ENCODE measurements at places on chromosomes 7 and 10.
A peak's percentile ranks its signal among the peaks of the same experiment; 100 is the strongest.

DNA sequence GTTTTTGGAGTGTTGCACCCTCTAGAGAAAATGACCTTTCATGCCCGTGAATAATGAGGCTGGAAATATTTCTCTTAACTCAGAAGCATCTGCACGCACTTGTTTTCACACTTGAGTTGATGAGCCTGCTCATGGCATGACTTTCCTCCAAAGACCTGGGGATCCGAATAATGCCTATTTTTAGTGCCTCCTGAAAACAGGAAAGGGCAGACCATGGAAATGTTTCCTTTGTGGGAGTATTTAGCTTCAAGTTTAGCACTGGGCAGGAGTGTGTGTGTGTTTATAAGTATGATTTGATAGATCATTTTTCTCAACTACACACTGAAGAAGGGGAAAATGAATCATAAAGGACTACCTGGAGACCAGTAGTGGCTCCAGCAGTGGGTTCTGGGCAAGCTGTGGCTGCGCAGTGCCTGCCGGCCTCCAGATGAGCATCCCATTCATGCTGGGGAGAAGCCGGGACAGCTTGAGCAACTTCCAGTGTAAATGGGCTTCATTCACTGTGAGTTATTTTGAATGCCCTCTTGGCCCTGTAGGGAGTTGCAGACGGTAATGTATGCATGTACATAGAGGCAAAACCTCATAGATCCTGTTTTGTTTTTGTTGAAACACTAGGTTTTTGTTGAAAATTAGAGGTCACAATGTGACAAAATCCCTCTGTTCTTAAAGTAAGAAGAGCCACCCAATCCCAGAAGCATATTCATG, 117.8 kb upstream of the INSYN2A start:
- DNase-seq, result no peak

- DNase-seq, result peak; percentile 72
Measured at GRCh38 chr10:3691482-3691881, 93.5 kb downstream of the KLF6 start.

DNA sequence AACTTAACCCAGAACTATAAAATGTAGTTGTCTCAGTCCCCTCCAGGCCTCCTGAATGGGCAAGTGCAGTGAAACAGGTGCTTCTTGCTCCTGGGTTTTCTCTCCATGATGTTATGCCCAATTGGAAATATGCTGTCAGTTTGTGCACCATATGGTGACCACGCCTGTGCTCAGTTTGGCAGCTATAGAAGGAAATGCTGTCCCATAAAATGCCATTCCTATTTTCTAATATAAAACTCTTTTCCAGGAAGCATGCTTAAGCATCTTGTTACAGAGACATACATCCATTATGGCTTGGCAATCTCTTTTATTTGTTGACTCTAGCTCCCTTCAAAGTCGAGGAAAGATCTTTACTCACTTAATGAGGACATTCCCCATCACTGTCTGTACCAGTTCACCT, 45.2 kb downstream of the FGFBP3 start:
- no peak for DNase-seq

- no peak for DNase-seq
Measured at GRCh38 chr10:34769899-34770298, 45.2 kb downstream of the PARD3 start.

DNA sequence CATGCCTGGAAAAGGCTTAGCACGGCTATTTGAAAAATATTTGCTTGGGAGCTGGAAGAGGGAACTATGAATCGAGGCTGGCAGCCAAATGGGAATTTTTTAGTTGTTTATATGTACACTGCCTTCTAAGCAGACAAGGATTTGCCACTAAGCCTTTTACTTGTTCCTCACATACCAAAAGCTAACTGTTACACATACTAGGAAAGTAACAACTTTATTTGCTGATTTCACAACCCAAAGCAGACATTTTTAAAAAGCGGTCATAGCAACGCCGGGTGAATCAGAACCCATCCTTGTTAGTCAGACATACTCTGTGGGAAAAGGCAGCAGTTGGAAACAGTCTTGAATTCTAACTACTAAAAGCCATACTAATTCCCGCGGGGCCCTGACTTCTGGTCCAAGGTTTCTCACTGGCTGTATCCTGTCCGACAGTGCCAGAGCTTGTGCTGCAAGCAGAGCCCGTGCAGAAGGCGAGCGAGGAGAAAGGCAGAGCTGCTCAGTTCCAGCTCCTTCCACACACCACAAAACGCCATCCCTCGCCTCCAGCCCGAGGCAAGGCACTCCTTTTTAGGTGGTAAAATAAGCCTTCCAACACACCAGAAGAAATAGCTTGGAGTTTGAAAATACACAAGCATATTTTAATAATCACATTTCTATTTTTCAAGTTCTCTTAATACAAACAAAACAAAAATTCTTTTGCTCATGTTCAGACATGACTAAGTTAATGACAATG, 89.2 kb downstream of the RNF216 start:
- peak; percentile 83 for DNase-seq

- no peak for DNase-seq
Measured at GRCh38 chr10:112336556-112337201, 37.2 kb upstream of the ACSL5 start.

DNA sequence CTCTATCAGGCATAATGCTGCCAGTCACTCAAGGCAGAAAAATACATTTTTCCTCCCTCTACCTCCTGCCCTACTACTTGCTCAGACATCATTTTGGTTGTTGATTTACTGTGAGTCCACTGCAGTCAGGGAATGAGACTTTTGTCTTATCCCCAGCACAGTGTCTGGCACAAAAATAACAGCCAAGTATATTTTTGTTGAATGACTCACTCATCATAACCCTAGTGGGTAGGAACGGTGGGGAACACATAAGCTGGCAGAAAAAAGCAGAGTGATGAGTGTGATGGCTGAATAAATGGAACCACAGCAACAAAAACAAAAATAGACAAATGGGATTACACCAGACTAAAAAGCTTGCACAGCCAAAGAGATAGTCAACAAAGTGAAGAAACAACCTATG, 65.8 kb upstream of the LAMB4 start:
- no peak for DNase-seq

GRCh38 chr10:57053530-57053929, 692.5 kb upstream of the ZWINT start:
- no peak for DNase-seq

DNA sequence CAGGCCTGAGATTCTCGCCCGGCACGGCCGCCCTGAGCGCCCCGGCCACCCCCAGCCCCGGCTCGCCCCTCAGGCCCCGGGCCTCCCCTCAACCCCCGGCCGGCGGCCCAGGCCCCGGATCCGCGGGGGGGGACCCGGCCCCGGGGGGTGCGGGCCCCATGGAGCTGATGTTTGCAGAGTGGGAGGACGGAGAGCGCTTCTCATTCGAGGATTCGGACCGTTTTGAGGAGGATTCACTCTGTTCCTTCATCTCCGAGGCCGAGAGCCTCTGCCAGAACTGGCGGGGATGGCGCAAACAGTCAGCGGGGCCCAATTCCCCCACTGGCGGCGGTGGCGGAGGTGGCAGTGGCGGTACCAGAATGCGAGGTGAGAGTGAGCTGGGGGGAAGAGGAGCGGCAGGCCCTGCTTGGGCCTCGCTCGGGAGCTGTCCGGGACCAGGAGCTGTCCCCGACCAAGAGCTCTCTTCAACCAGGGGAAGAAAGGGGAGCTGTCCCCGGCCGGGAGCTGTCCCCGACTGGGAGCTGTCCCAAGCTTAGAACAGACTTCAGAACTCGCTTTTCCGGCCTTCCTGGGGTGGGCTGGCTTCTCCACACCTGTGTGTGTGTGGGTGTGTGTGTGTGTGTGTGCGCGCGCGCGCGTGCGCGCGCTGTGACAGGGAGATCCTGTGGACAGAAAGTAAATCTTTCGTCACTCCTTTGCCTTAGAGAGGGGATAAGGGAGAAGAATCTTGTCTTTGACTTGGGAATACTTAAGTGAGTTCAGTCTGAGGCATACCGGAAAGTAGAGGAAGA, 510 bp downstream of the ZSWIM8 start:
- DNase-seq, result peak; percentile 88

- DNase-seq, result no peak
Measured at GRCh38 chr10:95266674-95267095, 24.1 kb downstream of the PDLIM1 start.

DNA sequence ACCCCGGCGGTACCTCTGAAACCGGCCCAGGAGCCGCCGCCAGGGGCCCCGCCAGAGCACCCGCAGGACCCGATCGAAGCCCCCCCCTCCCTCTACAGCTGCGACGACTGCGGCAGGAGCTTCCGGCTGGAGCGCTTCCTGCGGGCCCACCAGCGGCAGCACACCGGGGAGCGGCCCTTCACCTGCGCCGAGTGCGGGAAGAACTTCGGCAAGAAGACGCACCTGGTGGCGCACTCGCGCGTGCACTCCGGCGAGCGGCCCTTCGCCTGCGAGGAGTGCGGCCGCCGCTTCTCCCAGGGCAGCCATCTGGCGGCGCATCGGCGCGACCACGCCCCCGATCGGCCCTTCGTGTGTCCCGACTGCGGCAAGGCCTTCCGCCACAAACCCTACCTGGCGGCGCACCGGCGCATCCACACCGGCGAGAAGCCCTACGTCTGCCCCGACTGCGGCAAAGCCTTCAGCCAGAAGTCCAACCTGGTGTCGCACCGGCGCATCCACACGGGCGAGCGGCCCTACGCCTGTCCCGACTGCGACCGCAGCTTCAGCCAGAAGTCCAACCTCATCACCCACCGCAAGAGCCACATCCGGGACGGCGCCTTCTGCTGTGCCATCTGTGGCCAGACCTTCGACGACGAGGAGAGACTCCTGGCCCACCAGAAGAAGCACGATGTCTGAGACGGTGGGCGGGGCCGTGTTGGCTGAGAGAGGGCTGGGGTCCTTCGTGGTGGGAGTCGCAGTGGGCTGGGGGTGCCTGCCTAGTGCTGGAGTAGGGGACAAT, 3.8 kb downstream of the REPIN1 start:
- no peak for DNase-seq

DNA sequence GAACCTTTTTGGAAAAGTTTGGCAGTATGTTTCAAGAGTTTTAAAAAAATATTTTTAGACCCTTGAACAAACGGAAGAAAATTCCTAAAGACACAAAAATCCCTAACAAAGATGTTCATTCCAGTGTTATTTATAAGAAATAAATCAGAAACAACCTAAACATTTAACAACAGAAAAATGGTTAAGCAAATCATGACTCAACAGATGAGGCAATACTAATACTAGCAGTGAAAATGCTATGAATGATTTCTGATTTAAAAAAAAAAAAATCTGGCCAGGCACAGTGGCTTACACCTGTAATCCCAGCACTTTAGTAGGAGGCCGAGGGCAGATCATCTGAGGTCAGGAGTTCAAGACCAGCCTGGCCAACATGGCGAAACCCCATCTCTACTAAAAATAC, 61.0 kb downstream of the ARHGAP12 start:
- DNase-seq, result no peak

DNA sequence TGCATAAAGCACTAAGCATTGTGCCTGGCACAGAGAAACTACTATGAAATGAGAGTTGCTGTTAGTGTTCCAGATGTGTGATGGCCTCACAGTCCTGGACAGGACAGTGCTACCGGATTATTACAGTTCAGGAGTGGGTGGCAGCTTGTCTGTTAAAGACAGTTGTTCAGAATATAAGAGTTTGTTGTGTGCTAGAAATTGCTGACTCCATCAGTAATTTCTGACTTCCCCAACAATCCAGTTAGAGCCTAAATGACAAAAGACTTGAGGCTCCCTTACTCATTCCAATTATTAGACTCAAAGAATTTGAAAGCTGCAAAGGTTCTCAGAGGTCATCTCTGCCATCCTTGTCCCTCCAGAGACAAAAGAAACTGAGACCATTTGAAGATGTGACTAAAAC, 34.3 kb upstream of the DNAJB12 start:
- no peak for DNase-seq

DNA sequence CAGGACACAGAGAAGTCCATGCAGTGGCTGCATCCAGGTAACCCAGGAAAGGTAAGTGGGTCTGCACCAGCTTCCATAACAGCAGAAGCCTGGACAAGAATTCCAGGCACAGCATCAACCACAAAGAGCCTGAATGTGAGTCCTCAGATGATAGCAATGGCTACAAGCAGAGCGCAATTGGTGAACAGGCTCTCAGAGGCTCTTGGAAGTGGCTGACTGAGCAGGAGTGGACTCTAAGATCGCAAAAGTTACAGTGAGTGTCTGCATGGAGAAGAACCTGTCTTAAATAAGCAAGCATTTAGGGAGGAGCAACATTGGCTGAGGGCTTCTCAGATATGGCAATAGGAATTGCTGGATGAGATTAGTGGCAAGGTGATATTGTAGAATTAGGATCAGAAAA, 41.6 kb upstream of the VWC2 start:
- no peak for DNase-seq

- DNase-seq, result peak; percentile 90
Measured at GRCh38 chr10:122140941-122141623, 130.0 kb upstream of the BTBD16 start.

DNA sequence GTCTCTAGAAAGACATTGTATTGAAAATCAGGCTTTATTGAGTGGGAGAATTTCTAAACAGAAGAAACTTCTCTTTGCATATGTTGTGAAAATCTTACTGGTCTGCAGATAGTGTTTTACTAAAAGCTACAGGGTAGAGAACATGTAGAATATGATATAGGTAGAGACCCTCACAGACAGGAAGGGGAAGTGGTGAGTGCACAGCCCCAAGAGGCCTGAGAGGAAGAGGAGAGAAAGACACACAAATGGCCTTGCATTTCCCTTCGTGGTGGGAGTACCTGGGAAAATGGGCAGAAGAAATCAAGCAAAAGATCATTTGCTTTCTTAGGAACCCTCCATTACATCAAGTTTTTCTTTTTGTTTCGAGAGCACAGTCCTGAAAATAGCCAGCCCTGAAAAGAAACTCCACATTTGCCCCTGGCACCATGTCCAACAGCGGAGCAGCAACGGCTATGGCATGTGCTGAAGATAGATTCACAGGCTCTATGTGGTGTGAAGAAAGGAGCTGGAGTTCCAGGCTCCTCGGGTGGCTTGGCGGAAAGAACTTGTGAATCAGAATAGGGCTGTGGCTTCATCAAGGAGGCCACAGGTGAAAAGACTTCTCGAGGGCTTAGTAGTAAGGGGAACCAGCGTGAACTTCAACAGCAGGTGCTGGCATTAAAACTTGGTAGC, 143.5 kb downstream of the CALCR start:
- no peak for DNase-seq

DNA sequence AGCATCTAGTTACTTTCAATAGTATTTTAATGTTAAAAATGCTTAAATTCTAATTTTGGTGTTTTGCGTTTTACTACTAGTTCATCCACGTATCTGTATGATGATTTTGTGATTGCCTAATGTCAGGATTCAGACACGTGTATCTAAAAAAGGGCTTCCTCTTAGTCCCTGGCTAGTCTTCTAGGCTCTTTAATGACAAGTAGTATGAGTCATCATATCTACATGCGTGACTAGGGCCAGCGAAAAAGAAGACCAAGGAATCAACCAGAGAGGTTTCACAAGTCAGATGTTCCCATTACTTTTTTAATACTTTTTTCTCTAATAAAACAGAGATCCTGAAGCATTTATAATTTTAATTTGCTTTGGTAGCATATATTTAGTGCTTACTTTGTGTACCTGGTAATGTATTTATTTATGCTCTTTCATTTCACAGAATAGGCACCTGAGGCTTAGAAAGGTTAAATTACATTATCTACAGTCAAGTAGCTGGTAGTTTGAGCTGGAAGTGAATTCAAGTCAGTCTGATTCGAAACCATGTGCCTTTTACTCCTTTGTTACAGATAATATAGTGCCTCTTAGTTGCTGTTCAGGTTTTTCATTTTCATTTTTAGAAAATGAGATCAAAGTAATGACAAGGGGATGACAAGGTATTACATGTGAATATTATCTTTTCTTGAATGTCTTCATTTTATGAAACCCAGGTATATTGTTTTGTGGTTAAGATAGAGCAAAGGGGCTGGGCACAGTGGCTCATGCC, 140.3 kb downstream of the FOXP2 start:
- no peak for DNase-seq

Measured in islet precursor cell (in vitro differentiated cells).